Fibroblast of skin of right biceps (primary cell): ENCODE measurements at places on chromosomes 1 and 21.

- DNase-seq: peak; percentile 88
These were observed 35.4 kb downstream of the PTPRU start for GRCh38 chr1:29271724-29272123.

GRCh38 chr1:198001776-198002408 is 84.7 kb downstream of the LHX9 start:
- DNase-seq: peak; percentile 70

GRCh38 chr1:228471154-228471761 is 15.9 kb upstream of the RNF187 start:
- DNase-seq: no peak

GRCh38 chr1:112704934-112705627 is 1.8 kb downstream of the RHOC start:
- peak; percentile 99 for DNase-seq

DNA sequence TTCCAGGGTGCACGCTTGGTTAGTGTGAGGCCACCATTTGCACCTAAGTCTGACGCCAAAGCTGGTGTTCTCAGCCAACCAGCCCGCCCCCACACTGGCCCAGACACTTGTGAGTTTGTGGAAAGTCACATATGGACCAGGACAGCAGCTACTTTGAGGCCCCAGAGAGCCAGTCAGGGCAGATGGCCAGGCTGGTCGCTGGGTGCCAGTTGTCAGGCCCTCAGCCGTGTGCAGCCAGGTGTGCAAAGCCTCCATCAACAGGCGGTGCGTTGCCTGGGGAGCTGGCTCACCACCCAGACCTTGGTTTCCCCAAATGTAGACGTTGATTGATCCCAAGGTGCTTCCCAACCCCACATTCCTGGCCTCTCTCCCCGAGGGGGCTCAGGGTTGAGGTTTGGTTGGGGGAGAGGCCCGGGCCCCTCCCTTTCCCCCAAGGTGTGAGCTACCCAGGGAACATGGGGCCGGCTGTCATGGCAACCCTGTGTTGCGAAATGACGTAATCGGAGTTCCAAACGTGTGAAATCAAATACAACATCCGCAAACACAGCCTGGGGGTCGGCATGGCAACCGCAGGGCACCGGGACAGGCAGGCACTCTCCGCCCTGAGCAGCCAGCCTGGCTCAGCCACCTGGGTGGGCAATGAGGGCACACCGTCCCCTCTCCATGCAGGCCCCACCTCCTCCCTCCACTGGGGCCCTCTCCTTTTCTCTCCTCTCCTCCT is 42.2 kb upstream of the WNT4 start:
- DNase-seq: peak; percentile 5

DNA sequence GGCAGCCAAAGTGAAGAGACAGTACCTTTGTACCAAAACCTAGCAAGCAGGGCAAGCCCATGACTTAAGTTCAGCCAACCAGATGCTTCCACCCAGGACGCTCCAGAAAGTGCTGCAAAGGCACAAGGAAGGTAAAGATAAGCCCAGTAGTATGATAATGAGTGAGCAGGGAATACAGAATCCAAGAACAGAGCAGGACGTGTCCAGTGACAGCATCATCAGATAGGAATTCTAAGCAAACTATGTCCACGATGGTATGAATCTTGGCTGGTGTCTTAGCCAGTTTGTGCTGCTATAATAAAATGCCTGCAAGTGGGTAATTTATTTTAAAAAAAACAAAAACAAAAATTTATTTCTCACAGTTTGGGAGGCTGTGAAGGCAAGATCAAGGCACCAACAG is 13.6 kb downstream of the GJA4 start:
- peak; percentile 7 for DNase-seq

GRCh38 chr1:77371396-77371795 is 89.6 kb downstream of the AK5 start:
- DNase-seq: peak; percentile 13

- no peak for DNase-seq
These were observed 68.7 kb downstream of the HIVEP3 start for GRCh38 chr1:41850029-41850428.

DNA sequence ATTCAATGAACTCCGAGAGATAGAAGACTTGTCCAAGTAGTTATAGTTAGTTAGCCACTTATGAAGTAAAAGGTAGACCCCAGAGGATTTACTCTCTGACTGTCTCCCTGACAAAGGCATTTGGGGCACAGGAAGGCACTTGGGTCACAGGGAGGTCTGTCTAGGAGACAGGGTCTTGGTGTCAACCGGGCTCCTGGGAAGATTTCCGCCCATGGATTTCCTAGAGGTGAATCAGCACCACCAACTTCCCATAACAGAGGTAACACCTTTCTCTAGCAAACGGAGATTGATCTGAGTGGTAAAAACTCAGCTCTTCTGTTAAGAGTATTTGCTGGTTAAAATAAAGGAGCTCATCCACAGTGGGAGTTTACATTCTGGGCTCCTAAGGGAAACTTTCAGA is 16.4 kb downstream of the CCN1 start:
- DNase-seq: no peak

DNA sequence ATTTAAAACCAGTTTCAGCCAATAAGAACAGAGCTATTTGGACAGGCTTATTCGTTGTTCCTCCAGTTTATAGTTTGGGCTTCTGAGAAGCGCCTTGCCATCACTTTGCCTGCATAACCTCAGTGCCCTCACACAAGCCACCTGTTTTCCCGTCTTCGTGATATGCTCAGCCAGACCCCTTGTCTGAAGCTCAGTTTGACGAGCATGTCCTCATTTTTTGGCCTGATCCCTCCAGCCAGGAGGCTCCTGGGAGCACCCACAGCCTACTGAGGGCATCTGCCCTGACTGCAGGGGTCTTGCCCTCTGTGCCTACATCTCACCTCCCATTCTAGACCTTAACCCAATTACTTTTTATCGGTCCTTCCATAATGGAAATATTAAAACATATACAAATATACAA is 95.3 kb downstream of the ADARB1 start:
- no peak for DNase-seq

GRCh38 chr1:155241069-155241679 is 14.1 kb downstream of the ENTREP3 start:
- peak; percentile 85 for DNase-seq

DNA sequence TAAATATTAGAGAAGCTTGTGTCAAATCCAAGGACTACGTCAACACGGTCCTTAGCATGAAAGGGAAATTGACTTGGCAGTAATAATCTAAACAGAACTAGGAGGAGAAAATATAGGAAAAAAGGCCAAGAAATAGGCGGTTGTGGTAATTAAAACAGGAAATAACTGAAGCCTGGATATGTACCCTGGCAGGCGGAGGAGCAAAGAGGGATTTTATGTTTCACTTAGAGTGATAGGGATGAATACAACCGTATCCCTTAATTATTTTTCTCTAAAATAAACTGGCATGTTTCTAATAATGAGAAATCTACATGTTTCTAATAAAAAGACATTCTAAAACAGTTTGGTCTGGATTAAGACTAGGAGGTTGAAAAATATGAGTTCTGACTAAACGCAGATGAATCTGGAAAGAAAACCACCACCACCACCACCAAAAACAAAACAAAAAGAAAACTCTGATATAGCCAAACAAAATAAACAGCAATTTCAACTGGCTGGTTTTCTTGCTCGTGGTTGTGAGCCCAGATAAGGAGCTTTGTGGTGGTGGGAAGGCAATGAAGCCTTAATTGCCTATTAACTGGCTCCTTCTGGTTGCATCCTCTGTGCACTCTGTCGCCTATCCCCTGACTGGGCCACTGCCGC is 334.2 kb upstream of the SNX7 start:
- DNase-seq: peak; percentile 85

- no peak for DNase-seq
These were observed 143.7 kb upstream of the CAMK1G start for GRCh38 chr1:209439828-209440227.

- no peak for DNase-seq
These were observed 17.7 kb upstream of the KCND3 start for GRCh38 chr1:112007169-112007568.

DNA sequence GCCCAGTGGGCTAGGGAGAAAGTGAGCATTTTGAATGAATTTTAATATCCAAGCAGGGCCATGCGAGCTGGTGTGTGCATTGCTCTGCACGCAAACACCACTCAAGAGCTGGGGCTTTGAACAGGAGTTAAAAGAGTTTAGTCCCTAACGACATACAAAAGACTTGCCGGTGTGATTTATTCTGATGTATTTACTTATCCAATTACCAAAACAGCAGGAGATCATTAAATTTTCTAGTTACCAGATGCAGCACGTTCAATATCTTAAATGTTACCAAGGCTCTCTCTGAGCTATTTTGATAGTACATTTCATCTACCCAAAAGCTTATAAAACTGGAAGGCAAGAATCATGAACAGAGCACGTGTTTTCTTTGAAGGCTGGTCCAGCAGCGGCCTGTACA is 30.0 kb upstream of the DMRTA2 start:
- no peak for DNase-seq

DNA sequence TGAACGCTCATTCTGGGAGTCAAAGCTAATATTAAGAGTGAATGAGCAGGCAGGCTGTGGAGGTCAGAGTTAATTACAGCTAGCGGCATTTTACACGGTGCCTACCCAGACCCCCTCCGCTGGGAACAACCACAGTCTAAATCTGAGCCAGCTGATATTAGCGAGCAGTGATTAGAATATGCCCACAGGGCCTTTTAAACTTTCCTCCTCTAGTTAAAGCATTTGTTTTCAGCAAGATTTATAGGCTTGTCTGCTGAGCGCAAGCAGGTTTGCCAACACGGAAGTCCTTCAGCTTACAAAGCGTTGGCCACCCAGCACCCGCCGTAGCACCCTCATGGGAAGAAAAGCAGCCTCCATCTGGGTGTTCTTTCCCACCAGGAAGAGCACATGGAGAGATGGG is 72.1 kb downstream of the LMX1A start:
- no peak for DNase-seq

DNA sequence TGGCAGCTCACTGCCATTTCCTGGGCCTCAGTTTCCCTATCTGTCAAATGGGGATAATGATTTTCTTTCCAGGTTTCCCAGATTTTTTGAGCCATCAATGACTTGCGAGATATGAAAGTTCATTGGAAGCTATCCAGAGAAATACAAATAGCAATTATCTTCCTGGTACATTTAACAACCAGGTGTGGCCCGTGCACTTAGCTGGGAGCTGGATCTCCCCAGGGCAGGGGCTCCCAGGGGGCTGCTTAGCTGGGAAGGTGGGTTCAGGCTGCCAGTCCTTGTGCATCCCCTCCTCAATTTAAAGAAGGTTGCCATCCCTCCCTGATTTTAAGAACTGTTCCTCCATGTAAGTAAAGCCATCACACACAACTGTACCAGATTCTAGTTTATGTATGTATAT is 3.6 kb upstream of the TMEM54 start:
- no peak for DNase-seq

DNA sequence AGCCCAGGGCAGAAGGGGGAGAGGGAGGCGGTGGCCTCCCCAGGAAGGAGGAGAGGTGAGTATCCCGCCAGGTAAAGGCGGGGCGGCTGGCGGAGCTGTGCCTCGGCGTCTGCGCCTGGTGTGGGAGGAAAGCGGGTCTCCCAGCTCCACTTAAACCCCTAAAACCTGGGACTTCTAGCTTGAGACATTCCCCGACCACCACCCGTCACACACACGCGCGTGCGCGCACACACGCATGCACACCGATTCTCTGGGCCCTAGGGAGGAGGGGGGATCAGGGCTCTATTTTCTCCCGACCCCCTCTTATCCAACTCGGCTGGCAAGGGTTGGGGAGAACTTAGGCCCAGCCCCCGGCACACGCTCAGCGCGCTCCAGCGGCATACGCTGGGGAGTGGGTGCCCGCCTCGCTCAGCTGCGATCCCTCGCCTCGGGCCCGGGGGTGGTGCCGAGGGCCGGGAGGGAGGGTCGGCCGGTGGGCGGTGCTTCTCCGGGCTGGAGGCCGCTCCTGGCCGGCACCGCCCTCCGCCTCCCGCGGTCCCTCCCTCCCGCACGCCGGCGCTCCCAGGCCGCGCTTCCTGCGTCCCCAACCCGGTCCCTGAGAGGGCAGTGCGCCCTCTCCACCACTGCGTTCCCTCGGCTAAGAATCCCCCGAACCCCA is at the start of gene TMEM51:
Gene TMEM51 (plus strand): TSS at position 564 of the 658 bp plus-strand sequence. CDS start 61,341 bp downstream, outside the sequence.
- peak; percentile 34 for DNase-seq

GRCh38 chr1:171206204-171206977 is 21.3 kb downstream of the FMO2 start:
- DNase-seq: no peak

GRCh38 chr21:33968080-33968994 is 52.7 kb upstream of the ATP5PO start:
- peak; percentile 93 for DNase-seq

DNA sequence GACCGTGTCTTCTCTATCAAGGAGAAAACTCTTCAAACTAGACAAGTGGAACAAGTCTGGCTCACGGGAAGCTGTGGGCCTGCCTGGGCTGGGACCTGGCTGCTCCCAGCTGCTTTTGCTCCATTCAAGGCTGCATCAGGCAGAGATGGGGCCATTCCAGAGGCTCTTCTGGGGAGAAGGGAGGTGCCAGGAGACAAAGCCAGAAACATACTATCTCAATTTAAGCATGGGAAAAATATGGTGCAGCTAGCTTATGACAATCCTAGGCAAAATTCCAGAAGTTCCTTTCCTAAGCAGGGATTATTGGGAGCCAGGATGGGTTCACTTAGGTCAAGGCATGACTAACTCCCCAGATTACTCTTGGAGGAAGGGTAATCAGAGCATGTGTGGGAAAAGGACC is 90.8 kb upstream of the SLC2A1 start:
- peak; percentile 74 for DNase-seq

- DNase-seq: no peak
These were observed 81.8 kb upstream of the SGIP1 start for GRCh38 chr1:66452162-66452561.

DNA sequence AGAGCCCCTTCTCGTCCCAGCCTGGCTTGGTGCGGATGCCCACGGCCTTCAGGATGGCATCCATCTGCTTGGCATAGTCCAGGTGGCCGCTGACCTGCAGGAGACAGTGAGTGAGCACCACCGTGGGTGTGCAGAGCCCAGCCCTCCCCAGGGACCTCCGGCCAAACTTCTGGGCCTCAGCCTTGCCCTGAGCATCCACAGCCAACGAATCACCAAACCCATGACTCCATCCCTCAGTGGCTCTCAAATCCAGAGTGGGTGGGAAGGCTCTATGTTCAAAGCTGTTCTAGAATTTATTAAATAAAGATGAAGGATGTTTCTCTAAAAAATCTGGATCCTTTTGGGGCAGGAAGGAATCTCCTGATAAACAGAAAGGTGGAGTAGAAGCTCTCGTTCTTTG is 18.7 kb downstream of the HTR6 start:
- DNase-seq: no peak

DNA sequence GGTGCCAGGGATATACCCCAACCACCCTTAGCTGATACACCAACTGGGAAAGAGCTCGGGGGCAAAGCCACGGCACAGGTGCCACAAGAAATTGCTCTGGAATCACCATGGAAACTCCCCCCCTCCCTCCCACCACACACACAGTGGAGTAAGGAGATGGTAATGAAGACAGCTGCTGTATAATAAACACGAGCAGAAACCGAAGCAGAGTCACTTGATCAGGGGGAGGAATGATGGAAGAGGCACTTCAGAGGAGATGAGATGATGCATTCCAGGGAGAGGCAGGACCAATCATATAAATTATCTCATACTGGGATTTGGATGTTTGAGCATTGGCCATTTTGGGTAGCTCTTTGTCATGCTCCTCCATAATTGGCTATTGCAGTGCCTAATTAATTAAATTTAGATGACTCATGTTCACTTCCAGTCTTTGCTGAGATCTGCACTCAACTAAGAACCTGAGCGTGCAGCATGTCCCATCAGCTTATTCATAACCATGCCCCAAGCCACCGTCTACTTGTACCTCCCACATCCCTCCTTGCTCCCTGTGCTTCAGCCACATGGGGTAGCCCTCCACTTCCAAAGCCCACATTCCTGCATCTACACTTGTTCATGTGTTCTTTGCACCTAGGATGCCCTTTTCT is 189.5 kb downstream of the ZSCAN20 start:
- peak; percentile 55 for DNase-seq
